ENCODE measurements at places on chromosomes 1 and 21.
A peak's percentile ranks its signal among the peaks of the same experiment; 100 is the strongest.

- DNase-seq: peak; percentile 66
These were observed 15.2 kb downstream of the POGZ start for GRCh38 chr1:151443846-151444782.

GRCh38 chr21:25858325-25858724 lies 123.6 kb downstream of the GABPA start:
- DNase-seq: no peak

DNA sequence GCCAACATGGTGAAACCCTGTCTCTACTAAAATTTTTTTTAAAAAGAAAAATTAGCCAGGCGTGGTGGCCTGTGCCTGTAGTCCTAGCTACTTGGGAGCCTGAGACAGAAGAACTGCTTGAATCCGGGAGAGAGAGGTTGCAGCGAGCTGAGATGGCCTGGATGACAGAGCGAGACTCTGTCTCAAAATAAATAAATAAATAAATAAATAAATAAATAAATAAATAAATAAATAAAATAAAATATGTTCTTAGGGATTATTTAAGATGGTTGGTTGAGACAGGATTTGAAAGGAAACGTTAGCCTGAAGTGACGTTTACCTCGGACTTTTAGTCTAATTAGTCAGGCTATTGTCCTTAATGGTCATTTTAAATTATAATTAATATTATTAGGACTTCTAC lies 88.5 kb upstream of the CHRM3 start:
- DNase-seq: no peak

GRCh38 chr1:26923711-26924110 lies 2.2 kb downstream of the NUDC start:
- no peak for DNase-seq

GRCh38 chr1:27299385-27300271 lies 22.3 kb upstream of the TMEM222 start:
- DNase-seq: no peak

- no peak for DNase-seq
These were observed 38.4 kb downstream of the VCAM1 start for GRCh38 chr1:100757946-100758345.

GRCh38 chr1:153573351-153573750 lies 7.7 kb upstream of the S100A2 start:
- no peak for DNase-seq

GRCh38 chr1:5707566-5708345 lies 284.5 kb downstream of the NPHP4 start:
- no peak for DNase-seq

GRCh38 chr1:206566999-206567398 lies 45.3 kb downstream of the EIF2D start:
- no peak for DNase-seq

DNA sequence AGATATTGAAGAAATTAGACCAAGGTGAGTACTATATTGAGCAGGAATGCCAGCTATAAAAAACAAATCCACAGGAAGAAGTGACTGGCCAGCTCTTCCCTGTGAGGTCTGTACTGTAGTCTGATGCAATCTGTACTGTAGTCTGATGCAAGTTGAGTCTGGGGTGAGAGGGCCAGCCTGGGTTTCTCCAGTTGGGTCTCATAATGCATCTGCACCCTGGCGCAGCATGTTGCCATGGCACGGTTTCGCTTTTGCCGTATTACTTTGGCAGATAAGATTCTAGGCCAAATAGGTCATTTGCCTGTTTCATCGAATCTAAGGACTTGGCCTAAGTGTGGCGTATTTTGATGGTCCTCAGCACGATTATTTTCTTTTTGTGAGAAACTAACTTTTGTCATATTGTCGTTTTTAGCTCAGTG lies 24.4 kb upstream of the PGD start:
- no peak for DNase-seq

DNA sequence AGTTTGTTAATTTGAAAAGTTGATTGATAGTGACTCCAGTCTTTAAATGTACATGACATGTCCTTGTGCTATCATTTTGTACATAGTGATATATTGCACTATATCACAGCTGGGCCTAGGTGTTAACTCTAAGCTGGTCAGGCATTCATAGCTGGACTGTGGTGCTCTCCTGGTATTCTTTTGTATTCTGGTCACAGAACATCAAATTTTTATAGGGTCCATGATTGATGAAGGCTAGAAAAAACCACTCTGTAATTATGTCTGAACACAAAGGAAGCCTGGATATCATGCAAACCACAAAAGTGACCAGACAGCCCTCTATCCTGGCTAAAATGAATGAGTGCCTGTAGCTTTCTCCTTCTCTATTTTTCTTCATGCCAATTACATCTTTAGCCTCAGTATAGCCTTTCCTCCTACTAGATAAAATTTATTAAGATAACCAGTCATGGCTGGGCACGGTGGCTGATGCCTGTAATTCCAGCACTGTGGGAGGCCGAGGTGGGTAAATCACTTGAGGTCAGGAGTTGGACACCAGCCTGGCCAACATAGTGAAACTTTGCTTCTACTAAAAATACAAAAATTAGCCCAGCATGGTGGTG lies 134.9 kb upstream of the B3GALT2 start:
- DNase-seq: no peak

GRCh38 chr1:205071028-205071409 lies 13.2 kb downstream of the TMEM81 start:
- no peak for DNase-seq

DNA sequence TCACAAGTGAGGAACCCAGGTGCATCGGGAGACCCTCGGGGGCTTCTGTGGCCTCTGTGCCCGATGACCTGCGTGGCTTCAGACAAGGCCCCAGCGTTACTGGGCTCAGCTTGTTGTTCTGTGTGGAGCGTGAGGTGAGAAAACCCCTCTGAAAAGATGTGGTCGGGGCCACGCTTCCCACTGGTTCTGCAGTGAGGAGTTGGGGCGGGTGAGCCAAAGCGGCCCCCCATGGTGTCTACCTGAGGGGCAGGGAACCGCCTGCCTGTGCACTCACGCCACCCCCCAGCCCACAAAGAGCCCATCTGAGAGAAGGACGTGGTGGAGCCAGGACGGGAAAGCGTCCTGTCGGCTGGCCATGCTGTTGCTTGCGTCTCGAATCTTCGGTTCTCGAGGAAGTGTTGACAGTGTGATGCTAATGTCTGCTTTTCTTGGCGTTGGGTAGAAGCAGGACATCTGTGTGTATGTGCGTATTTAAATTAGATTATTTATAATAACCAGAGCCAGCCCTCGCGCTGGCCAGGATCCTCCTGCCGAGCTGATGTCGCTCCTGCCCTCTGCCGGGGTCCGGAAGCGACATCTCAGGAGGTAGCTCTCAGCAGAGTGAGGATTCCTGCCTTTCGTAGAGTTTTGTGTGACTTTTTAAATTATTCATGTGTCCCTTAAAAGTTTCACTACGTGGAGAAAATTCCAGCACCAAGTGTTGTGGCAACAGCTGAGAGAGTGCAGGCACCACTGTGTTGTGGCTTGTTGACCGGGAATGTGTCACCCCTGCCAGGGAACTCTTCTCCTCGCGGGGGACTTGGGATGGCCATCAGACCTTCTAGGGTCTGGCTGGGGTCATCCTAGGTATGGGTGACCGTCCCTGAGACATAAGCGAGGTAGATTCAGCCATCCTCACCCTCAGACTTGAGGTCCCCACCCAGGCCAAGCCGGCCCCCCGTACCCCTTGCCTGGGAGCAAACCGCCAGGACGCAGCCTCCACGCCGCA lies 15.3 kb downstream of the TMEM201 start:
- no peak for DNase-seq

DNA sequence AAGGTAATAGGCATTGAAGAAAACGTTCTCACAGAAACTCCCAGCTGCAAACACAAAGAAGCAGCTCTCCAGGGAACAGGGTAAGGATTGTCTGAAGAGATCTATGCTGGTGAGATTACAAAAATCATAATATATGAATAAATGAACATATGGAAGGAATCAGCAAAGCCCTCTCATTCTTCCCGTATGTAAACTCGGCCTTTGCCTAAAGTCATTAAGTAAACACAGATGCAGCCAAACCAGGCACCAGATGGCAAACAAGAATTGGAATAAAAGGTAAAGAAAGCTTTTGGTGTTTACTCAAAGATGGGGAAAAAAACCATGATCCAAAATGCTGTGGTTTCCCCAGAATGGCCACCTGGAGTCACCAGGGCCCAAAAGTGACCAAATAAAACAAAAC lies 76.6 kb upstream of the HOOK1 start:
- DNase-seq: no peak

- DNase-seq: no peak
These were observed 96.0 kb downstream of the FOXD2 start for GRCh38 chr1:47533793-47534328.

GRCh38 chr1:206447422-206447765 lies 22.9 kb upstream of the IKBKE start:
- DNase-seq: no peak

GRCh38 chr1:207004931-207005830 lies 27.4 kb downstream of the C1orf116 start:
- DNase-seq: peak; percentile 36

DNA sequence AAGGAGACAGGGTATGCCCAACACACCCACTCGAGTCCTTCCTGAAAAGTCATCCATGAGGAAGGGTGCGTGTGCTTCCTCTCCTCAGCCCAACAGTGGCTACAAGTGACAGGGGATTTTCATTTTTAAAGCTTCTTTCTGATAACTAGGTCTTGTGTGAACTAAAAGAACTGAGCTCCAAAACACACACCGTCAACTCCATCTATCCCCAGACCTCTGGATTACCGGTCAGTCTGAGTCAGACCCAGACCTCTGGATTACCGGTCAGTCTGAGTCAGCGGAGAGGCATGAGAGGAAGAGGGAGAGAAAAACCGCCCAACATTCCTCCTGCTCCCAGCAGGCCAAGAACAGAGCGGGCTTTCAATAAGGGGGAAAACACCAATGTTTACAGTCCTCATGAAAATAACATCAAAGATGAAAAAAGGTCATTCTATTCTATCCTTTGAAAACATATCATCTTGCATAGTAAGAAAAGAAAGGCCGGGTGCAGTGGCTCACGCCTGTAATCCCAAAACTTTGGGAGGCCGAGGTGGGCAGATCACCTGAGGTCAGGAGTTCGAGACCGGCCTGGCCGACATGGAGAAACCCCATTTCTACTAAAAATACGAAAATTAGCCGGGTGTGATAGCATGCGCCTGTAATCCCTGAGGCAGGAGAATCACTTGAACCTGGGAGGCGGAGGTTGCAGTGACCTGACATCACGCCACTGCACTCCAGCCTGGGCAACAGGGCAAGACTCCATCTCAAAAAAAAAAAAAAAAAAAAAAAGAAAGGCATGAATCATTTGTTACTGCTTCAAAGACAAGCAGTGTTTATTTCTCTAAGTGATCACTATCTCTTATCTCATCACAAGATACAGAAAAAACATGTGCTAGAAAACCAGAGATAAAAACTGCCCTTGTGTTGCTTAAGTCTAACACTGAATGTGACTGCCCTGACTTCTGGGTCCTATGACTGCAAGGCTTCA lies 3.4 kb downstream of the PTTG1IP start:
- no peak for DNase-seq

- DNase-seq: no peak
These were observed 302.2 kb downstream of the NTNG1 start for GRCh38 chr1:107443027-107443426.

- DNase-seq: no peak
These were observed 2.0 kb upstream of the CCN1 start for GRCh38 chr1:85578321-85579295.

DNA sequence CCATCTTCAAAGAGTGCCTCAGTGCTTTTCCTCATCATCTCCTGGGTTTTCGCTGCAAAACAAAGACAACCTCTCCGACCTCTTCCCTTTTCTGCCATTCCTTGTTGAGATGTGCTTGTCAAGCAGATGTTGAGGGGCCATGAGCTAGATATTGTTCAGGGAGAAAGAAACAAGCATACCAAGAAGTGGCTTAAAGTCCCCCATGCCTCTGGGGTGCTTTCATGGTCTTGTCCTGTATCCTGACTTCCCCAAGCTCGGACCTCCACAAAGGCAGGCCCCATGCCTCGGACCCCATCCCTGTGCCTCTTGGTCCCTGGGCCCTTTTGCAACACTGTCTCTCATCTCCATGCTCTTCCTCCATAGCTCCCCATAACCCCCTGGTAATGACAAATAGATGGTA lies 103.8 kb downstream of the C1orf94 start:
- no peak for DNase-seq

DNA sequence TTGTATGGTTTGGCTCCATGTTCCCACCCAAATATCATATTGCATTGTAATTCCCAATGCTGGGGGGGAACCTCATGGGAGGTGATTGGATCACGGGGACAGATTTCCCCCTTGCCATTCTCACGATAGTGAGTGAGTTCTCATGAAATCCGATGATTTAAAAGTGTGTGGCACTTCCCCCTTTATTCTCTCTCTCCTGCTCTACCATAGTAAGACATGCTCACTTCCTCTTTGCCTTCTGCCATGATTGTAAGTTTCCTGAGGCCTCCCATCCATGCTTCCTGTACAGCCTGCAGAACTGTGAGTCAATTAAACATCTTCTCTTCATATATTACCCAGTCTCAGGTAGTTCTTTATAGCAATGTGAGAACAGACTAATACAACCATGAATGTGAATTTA lies 211.6 kb upstream of the NR5A2 start:
- DNase-seq: no peak

DNA sequence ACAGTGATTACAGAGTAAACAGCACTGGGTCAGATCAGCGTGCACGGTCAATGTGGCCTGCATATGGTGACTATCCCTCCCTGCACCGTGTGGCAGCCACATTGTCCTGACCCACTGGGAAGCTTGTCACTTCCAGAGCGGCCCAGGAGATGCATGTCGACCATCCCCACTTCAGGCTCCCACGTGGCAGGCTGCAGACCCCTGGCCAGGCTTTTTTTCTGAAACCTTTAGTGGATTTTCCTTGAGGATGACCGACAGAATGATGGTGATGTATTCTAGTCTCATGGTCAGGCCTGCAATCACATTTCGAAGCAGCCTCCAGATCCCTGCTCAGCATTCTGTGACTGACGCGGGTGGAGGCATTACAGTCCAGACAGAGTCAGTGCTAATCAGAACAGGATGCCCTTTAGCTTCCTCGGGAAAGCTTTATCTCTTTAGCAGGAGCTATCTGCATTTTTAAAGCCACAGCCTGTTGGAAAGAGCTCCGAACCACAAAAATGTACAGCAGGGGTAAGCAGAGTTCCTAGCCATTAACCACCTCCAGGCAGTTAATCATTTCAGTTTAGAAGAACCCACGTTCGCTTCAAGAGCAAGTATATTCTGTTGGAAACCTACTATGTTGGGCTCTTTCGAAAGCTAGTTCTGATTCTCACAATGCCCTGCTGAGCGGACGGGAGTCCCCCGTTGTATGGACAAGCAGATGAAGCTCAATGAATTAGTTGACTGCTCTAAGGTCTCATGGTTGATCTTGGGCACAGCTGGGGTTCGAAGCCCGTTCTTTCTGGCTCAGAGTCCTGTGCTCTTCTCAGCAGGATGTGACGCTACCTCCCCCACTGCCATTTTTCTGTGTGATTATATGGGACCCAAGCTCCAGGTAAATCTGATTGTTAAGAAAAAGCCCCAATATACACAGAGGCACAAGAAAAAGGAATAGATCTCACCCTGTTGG lies 56.5 kb downstream of the IRF2BP2 start:
- DNase-seq: no peak

All from activated CD4-positive, alpha-beta T cell treated with anti-CD3 and anti-CD28 coated beads, Interleukin-2, amount 50 U/mL, for 1 hour (primary cell).